ENCODE measurements at places on chromosomes 5 and 9. TPM values are rescaled to one million over a fixed set of nuclear protein-coding genes. Genes with fewer than 3 reads are reported as not detected.

The PCDHB12 gene
- 7.3 TPM for total RNA-seq

The ASPN gene
- total RNA-seq = 110 TPM

The CD274 gene
- 7.3 TPM for total RNA-seq

The KDM4C gene
- total RNA-seq = 47.8 TPM

The ZNF367 gene
- total RNA-seq = 1.3 TPM

The PCDHA4 gene
- total RNA-seq = 0.81 TPM

The TAF11L10 gene
- not detected for total RNA-seq

The CDC20B gene
- total RNA-seq = not detected

The PCDHA10 gene
- 0.28 TPM for total RNA-seq

The DENND1A gene
- total RNA-seq = 36.6 TPM

The FAM193B gene
- total RNA-seq = 103 TPM

The UAP1L1 gene
- total RNA-seq = 9.6 TPM

The NUTM2G gene
- not detected for total RNA-seq

GRCh38 chr5:173320259-173320658, 8.0 kb downstream of the STC2 start:
- DNase-seq = no peak

DNA sequence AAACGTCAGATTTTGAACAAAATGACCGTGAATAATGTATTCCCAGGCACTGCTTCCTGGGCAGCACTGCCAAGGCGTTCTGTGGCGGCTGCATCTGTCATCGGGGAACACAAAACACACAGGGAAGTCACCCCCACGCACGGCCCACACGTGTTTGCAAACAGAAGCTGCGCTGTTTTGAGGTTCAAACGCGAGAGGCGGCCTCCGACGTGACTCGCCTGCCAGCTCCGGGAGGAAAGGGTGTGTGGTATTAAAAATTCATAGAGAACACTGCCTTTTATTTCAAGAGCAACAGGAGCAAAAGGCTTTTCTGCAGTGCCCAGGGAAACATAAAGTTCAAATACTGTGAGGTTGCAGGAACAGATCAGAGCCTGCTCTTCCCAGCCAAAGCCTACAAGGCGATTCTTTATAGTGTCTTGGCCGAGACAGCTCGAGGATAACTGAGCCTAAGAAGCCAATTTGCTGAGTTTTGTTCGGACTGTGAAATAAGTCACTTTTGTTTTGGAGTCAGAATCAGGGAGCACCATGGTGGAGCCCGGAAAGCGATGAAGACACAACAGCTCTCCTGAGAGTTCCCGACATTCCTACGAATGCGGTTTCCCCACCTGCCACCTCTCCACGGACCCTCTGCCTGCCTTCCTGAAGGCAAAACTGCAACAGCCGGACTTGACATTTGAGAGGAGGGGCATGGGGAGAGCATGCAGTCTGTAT, 115.3 kb upstream of the IRX2 start:
- no peak for DNase-seq

- no peak for DNase-seq
Observed at GRCh38 chr9:89657765-89658164, 53.0 kb downstream of the GADD45G start.

DNA sequence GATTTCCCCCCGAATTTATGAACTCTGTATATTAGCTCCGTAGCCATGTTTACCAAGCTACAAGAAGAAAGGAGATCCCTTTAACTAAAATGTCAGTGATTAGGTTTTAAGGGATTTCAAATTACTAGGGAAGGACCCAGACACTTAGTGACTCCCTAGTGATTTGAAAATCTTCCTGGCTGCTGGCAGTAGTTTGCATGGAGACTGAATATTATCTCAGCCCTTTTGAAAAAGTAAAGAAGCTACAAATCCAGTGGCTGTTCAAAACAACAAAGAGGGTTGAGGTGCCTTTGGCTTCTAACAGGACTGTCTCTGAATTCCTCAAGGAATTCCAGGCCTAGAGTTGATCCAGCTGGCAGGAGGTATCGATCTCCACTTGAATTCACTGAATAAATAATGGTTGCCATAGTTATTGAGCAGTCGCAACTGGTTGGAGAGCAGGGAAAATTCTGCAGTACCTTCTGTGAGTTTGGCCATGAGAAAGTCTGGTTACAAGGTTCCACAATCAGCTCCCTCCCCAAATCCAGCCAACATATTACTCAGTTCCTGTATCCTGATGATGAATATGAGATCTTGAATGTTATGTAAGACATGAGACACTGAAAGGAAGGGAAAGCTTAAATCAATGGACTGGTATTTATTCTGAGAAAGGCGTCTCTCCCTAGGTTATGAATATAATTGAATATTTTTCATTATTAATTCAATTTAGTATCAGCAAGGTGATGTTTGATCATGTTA, 37.7 kb downstream of the NR4A3 start:
- no peak for DNase-seq

- DNase-seq = no peak
Observed at GRCh38 chr5:21067724-21068123, 1079.7 kb upstream of the CDH18 start.

- DNase-seq = no peak
Observed at GRCh38 chr5:35877655-35878054, 21.0 kb downstream of the IL7R start.

GRCh38 chr9:71710201-71710600, 58.1 kb downstream of the CEMIP2 start:
- DNase-seq = no peak

GRCh38 chr9:83649080-83649479, 26.1 kb downstream of the IDNK start:
- DNase-seq = no peak

- DNase-seq = no peak
Observed at GRCh38 chr5:127941646-127942045, 141.9 kb upstream of the SLC12A2 start.

DNA sequence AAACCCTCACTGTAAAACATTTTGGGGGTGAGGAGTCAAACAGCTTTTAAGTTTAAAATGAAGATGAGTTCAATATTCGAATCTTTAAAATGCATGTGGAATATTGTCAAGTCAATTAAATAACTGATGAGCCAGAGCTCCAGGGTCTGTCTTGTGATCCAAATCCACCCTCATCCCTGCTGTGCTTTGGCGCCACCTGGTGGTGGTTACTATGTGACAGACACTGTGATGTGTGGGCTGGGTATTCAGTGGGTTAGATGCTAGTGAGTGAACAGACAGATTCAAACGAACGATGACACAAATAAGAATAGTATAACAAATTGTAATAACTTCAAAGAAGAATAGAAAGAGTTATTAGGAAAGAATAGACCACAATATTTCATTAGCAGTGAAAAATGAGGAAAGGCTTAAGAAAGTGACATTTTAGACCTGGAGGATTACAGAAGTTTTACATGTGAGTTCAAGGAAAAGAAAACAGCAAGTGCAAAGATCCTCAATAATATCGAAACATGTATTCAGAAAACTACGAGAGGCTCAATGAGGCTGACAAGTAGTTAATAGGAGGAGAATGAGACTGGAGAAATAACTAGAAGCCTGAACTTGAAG, 51.4 kb upstream of the CHSY3 start:
- peak; percentile 21 for DNase-seq

GRCh38 chr5:124755565-124755964, 9.1 kb upstream of the ZNF608 start:
- DNase-seq = no peak

DNA sequence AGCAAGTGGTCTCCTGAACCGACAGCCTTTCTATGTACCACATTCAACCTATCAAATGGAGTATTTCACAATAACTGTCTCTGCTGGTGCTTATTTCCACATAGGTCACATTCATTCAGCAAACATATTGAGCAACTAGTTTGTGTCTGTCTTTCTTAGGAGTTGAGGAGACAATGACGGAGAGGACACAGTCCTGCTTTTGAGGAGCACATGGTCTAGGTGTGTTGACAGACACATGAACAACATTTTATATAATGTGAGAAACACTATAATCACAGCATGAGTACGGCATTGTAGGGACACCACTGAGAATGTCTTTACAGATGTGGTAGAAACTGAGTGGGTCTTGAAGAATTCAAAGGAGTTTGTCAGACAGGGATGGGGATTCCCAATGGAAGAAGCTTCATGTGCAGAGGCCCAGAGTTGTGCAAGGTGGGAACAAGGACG, 28.5 kb downstream of the NFIL3 start:
- DNase-seq = no peak

DNA sequence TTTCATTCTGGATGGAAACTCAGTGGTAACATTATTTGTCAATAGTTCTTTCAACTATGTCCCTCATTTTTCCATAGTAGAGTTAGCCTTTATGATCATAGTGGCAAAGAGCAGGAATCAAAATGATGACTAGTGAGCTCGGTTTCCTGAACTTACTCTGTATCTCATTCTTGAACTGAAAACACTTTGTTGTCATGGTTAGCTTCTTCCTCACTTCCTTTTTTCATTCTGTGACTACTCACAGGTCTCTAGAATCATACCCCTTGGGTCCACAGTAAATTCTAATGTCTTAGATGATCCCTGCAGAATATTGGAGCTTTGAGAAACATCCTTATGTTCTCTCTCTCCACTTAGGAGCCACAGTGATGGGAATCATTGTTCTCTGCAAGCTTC, 29.4 kb upstream of the RECK start:
- DNase-seq = no peak

DNA sequence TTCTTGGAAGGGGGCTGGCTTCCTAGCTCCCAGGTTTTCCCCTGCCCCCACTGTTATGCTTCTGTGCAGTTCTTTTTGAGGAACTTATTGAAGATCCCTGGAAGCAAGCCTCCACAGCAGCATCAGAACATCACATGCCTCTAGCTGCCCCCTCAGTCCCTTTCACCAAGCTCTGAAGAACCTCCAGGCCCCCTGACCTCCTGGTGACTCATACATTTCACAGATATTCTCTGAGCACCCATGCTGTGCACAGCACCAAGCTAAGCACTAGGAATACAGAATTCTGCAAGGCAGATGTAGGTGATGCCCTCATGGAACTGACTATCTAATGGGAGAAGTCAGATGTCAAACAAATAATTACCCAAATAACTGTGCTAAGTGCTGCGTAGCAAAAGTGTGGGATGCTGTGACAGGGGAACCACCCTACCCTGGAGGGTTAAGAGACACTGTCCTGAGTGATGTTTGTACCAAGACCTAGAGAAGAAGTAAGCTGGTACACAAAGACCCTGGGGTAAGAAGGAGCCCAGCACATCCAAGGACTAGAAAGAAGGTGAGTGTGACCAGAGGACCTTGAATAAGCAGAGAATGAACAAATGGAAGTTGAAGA, 213.7 kb upstream of the NR4A3 start:
- DNase-seq = no peak

DNA sequence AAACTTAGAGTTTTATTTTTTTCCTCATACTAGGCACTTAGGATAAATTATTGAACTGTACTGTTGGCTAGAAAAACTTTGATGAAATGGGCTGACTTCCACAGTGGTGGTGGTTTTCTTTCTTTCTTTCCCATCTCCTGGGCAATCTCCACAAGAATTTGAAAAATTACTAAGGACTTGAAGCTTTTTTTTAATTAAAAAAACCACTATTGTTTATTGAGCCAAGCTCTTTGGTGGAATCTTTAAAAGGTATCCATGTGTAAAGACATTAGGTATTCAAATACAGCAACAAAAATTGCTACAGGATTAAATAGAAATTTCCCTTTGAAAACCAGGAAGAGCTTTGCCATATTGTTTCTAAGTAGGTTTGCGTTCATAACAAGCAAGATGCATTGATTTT, 14.1 kb downstream of the MARCHF6 start:
- no peak for DNase-seq

DNA sequence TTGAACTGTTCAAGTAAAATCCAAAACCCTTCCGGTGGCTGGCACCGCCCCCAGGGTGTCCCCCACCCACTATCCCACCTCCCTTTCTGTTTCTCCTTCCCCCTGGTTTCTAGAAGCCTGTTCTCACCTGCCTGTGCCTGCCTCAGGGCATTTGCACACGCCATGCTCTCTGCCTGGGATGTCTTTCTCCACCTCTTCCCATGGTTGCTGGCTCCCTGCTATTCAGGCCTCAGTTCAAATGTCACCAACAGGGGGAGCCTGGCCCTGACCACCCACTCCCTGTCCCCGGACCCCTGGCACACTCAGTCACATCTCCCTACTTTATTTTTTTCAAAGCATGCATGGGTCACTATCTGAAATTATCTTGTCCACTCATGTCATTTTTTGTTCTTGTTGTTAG, 39.9 kb upstream of the EEIG1 start:
- DNase-seq = no peak

- DNase-seq = no peak
Observed at GRCh38 chr5:135964670-135965320, 10.0 kb upstream of the LECT2 start.

DNA sequence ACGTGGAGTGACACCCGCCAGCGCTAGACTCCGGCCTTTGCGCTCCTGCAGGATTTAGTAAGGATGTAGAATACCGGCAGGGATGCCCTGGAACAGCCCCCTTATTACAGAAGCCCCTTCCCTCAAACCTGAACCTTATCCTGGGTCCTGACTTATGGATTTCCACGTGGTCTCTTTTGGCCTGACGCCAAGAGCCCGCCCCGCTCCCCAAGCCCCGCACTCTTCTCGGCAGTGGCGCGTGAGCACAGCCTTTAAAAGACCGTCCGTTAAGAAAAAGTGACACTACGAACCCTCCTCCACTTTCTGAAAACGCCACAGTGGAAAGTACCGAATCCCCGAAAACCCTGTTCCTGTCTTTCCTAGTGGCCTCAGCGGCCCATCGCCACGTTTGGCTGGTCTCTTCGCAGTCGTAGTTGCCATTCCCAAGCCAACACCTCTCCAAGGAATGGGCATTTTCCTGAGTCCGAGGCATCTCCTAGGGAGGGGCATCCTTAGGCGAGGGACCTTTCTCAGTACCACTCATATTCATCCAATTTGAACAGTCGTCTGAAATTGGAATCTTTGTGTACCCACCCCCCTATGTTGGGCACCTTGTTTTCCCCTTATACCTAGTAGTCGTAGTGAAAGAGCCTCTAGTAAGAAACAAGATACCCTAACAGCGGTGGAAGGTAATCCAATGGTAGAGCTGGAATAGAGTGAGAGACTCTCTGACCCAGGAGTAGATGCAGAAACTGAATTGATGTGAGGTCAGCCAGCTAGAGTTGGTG, 732 bp upstream of the MCIDAS start:
- no peak for DNase-seq

- DNase-seq = no peak
Observed at GRCh38 chr9:21030389-21031035, 928 bp downstream of the HACD4 start.

GRCh38 chr5:149517461-149518122, 33.6 kb downstream of the CSNK1A1 start:
- no peak for DNase-seq

- no peak for DNase-seq
Observed at GRCh38 chr5:141338538-141339306, at the start of gene PCDHGA2. PCDHGA2 (plus strand) TSS chr5:141338760.

GRCh38 chr9:109143881-109144562, 23.0 kb downstream of the FRRS1L start:
- no peak for DNase-seq

- no peak for DNase-seq
Observed at GRCh38 chr5:114210662-114211061, 151.2 kb upstream of the KCNN2 start.

- DNase-seq = no peak
Observed at GRCh38 chr5:154200221-154200620, 9.7 kb downstream of the GALNT10 start.

GRCh38 chr5:180575571-180575970, 15.7 kb downstream of the SCGB3A1 start:
- DNase-seq = no peak
